ENCODE measurements at places on chromosomes 7 and 10.
A peak's percentile ranks its signal among the peaks of the same experiment; 100 is the strongest.

DNA sequence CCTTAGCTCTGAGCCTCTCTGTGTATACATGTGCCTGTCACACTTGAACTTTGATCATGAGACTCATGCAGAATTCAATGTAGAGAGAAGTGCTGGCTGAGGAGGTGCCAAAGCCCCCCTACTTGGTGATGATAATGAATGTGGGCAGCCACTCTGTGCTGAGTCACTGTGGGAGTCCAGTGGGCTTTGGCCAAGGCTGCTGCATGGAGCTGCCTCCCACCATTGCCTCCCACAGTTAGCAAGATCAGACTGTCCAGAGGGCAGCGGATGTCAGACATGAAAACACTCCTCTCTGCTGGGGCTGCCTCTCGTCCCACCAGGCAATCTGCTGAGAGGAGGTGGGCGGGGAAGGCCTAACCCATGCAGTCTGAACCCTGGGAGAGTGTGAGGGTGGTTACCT is 180.3 kb downstream of the SH2D4B start:
- DNase-seq, result no peak

DNA sequence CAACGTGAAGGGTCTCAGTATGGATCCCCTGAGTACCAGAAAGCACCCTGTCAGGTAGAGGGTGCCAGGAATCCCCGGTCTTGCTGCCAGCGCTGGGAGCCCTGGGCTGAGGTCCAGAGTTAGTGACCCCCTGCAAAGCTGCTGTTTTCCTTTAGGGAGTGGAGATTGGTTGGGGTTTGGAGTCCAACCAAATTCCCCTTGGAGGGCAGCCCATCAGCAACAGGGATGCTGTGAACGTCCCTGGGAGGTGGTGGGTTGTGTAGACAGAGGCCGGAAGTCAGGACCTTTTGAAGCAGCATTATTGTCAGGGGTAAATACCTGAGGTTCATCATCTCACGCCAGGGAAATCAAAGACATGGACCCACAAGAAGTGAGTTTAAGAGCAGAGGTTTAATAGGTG is 104.2 kb downstream of the COL26A1 start:
- DNase-seq, result no peak

GRCh38 chr7:25908154-25908949 is 243.6 kb upstream of the NFE2L3 start:
- DNase-seq, result no peak

- DNase-seq, result peak; percentile 56
These were observed 8.1 kb downstream of the TASOR2 start for GRCh38 chr10:5692461-5693358.

GRCh38 chr10:29113616-29113945 is 175.3 kb upstream of the LYZL1 start:
- no peak for DNase-seq

DNA sequence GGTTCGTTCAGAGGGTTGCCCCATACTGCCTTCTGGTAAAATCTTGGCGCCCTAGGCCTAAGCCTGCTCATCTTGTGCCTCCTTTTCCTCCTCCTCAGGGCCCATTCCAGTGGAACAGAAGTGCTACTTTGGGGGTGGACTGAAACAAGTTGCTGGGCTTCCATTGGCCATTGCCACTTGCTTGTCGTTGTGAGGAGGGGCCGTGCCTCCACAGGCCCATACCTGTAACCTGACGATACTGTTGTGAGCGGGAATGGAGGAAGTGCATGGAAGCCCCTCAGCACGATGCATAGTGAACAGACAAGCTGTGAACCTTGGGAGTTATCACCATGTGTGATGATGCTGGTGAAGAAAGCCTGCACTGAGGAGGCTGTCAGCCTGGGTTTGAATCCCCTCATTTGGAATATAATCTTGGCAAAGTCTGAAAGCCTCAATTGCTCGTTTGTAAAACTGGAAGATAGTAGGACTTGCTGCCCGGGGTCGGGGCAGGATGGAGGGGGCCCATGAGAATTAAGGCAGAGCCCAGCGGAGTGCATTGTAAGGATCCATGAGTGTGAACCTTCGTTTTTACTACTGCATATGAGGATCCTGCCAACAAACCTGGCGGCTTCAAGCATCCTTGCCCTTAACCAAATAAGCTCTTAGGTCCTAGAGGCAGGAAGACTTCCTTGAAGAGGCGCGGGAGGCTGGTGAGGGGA is 671 bp upstream of the PAPSS2 start:
- no peak for DNase-seq

DNA sequence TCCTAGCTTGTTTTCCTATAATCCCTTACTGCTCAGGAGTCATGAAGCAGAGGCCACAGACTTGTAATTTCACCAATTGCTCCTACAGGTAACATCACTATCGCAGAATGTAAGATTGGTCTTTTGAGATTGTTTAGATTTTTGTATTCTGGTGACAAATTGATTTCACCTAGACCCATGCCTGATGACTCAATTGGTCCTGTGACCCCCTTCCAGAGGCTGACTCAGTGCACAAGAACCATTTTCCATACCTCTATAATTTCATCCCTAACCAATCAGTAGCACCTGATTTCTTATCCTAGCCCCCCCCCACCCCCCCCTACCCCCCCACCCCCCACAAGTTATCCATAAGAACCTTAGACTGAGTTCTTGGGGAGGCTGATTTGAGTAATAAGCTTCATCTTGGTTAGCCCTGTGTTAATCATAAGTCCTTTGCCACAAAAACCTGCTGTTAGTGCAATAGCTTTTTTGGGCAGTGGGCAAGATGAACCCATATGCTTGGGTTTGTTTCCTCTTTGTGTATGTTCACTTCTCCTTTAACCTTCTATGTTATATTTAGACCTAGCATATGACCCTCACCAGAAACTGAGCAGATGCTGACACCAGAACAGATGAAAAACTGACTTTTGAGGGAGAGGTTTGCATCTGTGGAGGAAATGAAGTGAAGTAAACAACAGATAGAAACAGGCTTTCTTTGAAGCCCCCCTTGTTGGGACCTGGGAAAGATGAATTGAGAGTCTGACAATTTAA is 187.1 kb downstream of the KIF20B start:
- DNase-seq, result no peak

DNA sequence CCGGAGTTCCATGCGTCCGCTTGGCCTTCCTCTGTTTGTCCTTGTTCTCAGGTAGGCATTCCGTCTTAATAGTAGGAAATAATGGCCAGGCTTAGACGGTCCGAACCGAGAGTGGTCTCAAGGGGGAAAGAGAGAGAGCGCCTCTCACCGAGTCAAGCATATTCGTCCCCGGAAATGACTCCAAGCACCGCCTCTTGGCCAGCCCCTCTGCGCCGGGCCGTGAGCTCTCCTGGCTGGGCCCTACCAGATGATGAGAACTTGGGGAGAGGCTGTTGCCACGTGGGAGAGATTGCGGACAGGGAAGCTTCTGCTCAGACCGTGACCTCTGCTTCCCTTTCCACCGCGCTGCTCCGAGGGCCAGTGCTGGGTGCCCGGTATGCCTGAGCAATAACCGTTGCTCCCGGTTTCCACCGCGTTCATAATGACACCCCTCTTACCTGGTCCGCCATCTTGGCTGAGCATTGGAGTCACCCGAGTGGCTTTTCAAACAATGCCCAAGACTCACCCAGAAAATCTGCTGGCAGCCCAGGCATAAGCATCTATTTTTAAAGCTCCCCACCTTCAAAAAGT is 251.1 kb upstream of the SHH start:
- no peak for DNase-seq

DNA sequence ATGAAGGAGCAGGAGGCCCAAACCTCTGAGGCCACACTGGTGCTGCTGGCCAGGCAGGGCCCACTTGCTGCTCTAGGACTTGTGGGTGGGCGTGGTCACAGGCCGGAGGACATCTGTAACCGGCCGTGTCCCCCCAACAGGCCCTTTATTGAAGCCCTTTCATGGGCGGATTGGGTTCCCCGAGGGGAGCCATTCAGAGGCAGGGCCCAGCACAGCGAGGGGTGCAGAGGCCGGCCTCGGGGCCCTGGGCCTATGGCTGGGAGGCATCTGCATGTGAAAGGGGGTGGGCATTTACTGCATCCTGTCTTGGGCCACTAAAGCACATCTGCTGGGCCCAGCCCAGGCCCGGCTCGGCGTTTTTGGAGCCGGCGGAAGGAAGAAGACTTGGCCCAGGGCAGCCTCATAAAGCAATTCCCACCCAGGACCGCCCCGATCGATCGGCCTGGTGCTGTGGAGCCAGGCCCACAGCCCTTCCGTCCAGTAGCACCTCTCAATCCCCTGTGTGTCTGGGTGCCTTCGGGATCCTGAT is 8.4 kb downstream of the LHPP start:
- no peak for DNase-seq

- DNase-seq, result no peak
These were observed 72.7 kb downstream of the COL13A1 start for GRCh38 chr10:69874449-69874848.

- DNase-seq, result no peak
These were observed 98.6 kb downstream of the MYOF start for GRCh38 chr10:93383562-93383981.

DNA sequence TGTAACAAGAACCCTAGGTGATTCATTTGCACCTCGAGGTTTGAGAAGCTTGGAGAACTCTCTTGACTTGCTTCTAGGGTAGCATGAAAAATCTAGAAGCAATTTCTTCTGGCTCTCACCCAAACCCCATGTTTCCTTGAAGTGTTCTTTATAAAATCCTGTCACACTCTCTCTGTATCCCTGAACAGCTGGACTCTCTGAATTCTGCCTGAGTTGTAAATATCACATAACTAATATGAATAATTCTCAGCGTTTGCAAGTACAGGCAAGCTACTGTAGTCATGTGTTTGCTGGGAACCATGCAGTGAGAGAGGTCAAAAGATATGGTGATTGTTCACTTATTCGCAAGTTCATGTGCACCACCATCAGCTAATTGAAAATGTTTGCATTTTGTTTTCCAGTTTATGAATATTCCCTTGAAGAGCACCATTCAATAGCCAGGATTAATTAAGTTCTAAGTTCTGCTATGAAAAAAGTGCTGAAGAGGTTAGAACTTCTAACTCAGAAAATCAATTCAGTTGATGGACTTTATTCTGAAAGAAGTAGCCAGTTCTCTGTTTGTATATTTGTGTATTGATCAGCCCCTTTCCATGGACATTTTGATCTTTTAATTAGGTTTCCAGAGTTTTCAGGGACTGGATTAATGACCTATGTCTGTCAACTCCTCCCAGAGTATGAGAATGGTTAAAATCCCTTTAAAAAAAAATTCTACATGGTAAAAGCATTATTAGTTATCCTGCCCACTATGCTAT is 243.0 kb downstream of the PLXDC2 start:
- DNase-seq, result no peak

- DNase-seq, result no peak
These were observed 886.7 kb upstream of the GHITM start for GRCh38 chr10:83252596-83252995.

DNA sequence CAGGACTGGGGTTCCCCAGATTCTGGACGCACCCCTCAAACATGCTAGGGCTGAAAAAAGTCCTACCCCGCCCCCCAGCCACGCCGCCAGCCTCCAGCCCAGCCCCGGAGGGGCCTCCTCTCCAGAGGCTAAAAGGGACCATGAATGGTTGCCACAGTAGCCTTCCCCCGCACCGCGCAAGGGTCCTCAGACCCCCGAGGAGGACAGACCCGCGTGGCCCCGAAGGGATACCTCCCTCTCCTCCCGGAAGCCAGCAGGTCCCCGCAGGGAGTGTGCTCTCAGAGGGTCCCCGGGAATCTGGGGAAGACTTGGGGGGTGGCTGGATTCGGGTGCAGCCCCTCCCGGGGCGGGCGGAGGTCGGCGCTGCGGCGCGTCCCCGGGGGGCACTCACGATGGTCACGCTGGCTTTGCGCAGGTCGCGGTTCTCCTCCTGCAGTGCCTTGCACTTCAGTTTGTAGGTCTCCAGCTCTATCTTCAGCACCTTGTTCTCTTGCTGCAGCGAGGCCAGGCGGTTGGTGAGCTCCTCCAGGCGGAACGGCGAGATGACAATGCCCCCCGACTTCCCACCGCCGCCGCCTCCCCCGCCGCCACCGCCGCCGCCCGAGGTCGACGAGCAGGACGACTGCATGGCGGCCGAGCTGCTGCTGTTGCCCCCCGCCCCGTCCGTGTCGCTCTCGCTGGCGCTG is 482 bp downstream of the CCDC6 start:
- no peak for DNase-seq

DNA sequence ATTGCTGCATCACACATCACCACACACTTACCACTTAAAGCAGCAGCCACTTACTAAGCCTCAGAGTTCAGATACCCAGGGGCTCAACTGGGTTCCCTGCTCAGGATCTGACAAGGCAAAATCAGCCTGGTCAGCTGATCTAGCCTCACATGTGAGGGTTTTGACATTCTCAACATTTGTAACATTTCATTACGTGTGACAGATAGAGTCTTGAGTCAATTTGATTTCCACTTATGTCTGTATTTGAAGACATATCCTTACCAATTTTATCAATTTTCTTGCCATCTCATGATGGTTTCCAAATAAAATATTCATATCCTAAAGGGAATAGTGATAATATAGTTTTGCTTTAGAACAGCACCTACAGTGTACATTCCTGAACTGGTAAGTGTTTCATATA is 494.7 kb upstream of the PFKP start:
- DNase-seq, result no peak

GRCh38 chr7:27405780-27406179 is 163.2 kb downstream of the EVX1 start:
- DNase-seq, result no peak

GRCh38 chr10:16386855-16387254 is 50.0 kb upstream of the PTER start:
- no peak for DNase-seq

DNA sequence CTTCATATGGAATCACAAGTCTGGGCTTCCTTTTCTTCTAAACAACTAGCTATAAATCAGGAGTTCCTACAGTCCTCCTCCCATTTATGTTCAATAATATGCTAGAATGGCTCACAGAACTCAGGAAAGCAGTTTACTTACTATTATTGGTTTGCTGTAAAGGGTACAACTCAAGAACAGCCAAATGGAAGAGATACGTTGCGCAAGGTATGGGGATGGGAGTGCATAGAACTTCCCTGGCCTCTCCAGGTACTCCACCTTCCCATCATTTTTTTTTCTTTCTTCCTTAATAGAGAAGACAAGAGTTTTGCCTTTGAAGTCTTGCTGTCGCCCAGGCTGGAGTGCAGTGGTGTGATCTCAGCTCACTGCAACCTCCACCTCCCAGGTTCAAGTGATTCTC is 27.1 kb upstream of the SEMA4G start:
- DNase-seq, result no peak

- no peak for DNase-seq
These were observed 293.2 kb downstream of the THSD7A start for GRCh38 chr7:11538751-11539299.

- DNase-seq, result no peak
These were observed 636.1 kb upstream of the FOXK1 start for GRCh38 chr7:4045975-4046374.

GRCh38 chr7:80790877-80791276 is 128.0 kb downstream of the SEMA3C start:
- DNase-seq, result no peak

DNA sequence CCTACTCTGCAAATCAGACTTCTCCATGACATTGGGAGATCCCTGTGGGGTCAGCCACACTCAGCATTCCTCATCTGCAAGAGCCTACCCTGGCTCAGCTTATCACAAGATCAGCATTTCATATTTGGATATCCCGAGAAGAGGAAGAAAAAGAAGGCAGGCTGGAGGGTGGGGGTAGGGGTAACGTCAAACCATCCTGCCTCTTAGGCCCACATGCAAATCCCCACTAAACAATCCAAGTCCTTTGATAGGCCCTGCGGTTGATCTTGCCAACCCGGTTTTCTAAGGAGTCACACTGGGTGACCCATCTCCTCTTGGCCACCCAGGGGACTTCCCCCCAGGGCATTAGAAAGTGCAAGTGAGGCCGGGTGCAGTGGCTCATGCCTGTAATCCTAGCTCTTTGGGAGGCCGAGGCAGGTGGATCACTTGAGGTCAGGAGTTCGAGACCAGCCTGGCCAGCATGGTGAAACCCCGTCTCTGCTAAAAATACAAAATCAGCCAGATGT is 128.0 kb upstream of the CALN1 start:
- DNase-seq, result no peak

GRCh38 chr7:38702002-38702535 is 70.9 kb upstream of the AMPH start:
- no peak for DNase-seq

Data from effector CD4-positive, alpha-beta T cell (primary cell).